ENCODE measurements at places on chromosomes 7 and 10.

DNA sequence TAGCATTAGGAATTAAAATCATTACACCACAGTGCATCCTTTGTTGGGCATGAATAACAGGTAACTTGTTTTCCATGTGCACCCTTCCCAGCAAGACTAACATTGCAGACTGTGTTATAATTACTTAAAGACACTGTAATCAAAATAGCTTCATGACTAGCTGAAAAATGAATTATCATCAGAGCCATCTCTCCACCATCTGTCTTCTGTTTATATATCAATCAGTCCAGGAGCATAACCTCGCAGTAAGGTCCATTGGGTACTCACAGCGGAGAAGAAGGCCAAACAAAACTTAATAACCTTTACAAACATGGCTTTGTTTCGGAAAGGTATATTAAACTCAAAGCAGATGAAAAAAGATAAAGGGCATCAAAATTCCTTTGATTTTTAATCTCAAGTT is 90.6 kb downstream of the ODAD2 start:
- DNase-seq: no peak

- no peak for DNase-seq
These were observed 13.8 kb upstream of the AKR1B1 start for GRCh38 chr7:134472572-134473244.

DNA sequence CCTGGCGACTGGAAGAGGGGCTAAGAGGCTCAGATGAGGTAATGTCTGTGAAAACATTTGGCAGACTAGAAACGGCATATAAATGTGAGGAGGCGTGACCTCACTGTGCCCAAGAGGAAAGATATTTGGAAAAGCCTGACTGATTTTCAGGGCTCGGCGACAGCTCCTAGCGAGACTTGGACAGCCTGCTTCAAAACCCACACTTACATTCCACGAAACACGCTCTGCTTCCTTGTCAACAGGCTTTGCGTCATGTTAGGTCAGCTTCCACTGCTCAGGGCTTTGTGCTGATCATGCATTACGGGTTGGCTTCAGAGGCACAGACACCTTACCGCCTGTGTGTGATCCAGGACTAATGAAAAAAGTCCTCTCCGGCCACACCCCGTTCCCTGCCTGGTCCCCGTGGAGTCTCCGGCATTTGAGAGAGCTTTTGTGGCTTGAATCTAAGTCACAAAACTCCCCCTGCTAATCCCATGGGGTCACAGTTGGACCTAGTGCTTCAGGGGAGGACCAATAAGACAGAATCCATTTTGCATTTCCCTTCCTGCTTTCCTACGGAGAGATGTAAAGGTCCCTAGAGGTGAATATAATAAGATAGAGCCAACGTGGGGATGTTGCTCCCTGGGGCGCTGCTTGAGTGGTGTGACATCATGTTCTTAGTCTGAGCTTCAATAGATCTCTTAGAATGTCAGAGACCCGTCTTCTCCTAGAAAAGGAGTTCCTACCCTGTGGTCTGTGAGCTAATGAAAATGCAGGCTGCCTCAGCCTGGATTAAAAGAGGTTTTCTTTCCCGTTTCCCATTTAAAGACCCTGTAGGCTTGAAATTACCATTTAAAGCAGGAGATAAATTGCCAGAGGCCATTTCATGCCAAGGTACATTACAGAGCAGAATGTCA is 25.5 kb downstream of the FGFBP3 start:
- DNase-seq: no peak

GRCh38 chr10:118922972-118923371 is 106.5 kb upstream of the NANOS1 start:
- DNase-seq: no peak

DNA sequence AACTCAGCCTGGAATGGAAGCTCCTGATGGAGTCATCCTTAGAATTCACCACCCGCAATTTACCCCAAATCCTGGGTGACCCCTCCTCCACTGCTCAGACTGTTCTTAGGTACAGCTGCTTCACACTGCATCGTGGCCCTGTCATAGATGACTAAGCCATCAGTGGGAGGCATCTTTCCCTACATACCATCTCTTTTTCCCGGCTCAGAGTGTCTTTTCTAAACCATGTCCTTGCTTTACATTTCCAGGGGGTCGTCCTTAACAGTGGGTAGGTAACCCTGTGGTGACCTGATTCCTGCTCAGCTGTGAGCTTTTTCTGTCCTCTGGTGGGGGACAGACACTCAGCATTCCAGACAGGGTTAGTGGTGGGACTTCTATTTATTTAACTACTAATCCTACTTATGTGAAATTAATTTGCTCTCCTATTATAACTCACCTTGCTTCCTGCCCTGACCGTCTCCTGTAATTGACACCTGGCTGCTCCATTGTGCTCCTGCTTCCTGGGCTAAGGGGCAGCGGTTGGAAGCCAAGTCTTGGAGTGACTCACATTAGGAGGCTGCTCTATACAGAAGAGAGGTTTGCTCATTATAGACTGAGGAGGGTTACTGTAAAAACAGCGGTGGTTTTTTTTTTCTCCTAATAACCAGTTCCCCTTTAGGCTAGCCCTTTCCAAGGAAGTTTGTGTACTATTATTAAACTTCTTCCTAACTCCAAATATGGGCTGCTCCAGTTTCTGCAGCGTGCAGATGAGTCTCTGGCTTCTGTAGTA is 40.6 kb downstream of the PYROXD2 start:
- no peak for DNase-seq
